ENCODE measurements at places on chromosomes 6 and 20.

DNA sequence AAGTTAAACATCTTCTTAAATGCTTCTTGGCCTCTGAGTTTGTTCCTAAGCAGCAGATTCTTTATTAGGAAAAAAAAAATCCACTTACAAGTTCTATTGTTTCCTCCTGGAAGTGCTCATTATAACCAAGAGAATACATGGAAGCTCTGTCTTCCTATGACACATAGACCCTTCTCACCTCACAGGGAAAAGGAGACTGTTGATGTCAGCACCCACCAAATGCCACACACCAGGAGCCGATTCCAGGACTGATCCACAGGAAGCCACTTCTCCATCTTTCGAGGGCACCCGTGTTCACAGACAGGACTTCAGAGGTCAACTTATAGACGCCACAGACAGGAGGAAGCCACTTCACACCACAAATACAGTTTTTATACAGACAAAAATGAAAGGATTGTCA lies 13.4 kb upstream of the BNIP5 start:
- peak; percentile 89 for DNase-seq

- DNase-seq = no peak
Observed at GRCh38 chr6:53446151-53446550, 97.4 kb upstream of the ELOVL5 start.

GRCh38 chr20:9145142-9145541 lies 76.3 kb downstream of the PLCB4 start:
- no peak for DNase-seq

GRCh38 chr6:24140591-24140990 lies 14.6 kb downstream of the NRSN1 start:
- no peak for DNase-seq

GRCh38 chr6:152973916-152974315 lies 8.9 kb downstream of the FBXO5 start:
- DNase-seq = no peak

DNA sequence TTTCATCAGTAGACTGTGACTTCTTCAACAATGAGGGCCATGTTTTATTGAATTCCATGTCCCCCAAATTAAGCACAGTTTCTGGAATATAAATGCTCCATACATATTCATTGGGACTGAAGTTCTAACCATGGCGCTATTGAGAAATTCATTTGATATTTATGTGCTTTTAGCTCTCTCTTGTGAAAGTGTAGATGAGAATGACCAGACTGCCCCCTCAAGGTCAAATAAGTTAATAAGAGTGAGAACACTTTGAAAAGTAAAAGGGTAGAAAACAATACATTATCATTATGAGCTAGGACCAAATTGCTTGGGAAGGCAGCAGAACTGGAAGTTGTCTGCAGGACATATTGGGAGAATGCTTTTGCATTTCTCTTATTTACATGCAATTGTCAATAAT lies 597.9 kb downstream of the EPM2A start:
- DNase-seq = peak; percentile 29

DNA sequence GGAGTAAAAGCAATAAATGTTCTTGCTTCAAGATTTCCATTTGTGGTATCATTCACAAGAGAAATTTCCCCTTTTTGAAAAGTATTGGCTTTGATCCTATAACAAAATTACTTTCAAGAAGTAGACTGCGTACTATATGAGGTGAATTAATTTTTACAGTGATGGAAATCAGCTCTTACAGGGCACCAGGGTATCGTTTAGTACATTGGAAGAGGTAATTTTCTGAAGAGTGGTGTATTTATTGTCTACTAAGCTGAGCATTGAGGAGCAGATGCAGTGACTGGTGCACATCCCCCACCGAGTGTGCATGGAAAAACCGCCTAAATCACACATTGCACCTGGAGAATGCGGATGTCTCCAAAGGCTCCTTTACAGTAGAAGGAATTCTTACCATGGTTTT lies 209.5 kb downstream of the SAMD5 start:
- DNase-seq = no peak

DNA sequence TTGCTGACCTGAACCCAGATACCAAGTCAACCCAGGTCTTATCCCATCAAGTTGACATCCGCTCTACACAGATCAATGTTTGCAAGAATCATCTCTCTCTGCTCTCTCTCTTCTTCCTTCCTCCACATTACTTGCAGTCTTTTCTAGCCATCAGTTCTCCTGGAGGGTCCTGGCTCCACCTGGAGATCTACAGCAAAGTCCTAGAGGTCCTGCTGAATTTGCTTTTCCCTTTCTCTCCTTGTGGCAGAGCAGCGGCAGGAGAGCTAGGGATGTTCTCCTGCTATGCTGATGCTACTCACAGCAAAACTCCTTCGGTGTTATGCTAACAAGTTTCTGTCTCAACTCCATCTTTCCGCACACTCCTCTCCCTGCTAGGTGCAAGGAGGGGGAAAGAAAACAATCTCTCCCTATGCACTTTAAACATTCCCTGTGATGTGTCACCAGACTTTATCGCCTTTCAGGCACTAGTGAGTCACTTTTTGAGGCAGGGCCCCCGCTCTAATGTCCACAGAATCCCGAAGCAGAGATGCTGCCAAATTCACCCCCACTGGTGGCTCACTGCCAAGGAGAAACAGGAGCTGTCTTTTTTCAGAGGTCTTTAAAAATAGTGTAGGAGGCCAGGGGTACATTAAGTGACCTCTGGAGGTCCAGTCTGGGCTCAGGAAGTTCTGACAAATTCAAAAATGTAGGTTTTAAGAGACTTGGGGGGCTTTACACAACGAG lies 62.6 kb downstream of the FAM50B start:
- DNase-seq = peak; percentile 94

- no peak for DNase-seq
Observed at GRCh38 chr20:5608442-5609161, 141.6 kb upstream of the SHLD1 start.

DNA sequence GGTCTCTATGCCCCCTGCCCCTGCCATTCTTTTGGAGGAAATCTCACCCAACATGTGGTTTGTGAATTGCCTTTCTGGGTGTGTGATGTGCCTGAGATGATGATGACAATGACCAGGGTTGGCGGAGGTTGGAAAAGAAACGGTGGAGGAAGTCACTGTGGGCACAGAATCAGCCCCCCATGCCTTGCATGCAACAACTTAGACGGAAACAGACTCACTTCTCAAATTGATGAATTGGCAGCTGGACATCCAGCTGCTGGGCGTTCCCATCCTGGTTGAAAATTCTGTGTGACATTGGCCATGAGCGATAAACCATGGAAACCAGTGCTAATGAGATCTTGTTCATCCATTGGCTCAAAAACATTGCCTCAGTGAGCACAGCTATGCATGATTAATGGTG lies 95.8 kb upstream of the LY86 start:
- no peak for DNase-seq

DNA sequence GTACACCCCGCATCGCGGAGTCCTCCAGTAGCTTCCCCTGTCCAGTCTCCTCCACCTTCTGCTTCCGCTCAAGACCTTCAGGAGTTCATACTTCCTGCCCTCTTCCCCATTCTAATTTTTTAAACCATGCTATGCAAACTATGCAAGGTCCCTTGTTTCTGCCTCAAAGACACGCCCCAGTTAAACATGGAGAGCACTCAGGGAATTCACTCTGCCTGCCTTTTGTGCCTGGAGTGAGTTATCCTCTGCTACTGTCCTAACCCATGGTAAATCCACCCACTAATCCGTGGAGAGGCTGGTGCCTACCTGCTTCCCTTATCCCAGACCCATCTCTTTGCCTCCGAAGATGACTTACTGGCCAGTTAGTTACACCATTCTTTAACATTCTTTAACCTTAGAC lies 473.7 kb upstream of the JARID2 start:
- DNase-seq = no peak

GRCh38 chr20:31566658-31567379 lies 38.3 kb upstream of the ID1 start:
- DNase-seq = no peak

DNA sequence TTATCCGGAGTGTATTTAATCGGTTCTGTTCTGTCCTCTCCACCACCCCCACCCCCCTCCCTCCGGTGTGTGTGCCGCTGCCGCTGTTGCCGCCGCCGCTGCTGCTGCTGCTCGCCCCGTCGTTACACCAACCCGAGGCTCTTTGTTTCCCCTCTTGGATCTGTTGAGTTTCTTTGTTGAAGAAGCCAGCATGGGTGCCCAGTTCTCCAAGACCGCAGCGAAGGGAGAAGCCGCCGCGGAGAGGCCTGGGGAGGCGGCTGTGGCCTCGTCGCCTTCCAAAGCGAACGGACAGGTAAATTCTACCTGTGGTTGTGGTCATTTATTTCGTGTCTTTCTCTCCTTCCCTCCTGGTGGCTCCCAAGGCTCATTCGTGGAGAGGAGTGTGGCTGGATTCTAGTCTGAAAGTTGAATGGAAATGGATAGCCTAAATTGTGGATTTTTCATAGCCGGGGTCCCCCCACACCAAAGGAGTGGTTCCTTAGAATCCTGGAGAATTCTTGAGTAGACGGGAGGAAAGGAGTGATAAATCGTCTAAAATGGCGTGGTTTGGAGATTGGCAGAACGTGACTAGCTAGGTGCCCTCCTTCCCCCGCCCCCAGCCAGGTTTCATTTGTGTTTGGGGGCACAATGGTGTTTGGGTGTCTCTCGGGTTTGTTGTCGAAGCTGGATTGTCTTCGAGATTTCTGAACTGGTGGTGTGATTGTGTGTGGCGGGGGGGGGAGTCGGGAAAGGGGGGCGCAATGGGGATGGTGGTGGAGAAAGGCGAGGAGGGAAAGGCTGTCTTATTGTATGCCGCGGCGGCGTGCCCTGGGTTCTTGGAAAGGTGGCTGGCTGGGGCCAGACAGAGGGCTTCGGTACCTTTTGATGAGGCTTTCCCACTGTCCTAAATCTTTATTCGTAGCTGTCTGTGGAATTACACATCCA lies 673 bp downstream of the MARCKS start:
- peak; percentile 31 for DNase-seq

- DNase-seq = no peak
Observed at GRCh38 chr20:61118429-61119224, 133.4 kb upstream of the CDH4 start.

- no peak for DNase-seq
Observed at GRCh38 chr20:61254881-61255626, 3.0 kb downstream of the CDH4 start.

All from kidney capillary endothelial cell (primary cell).